Right cardiac atrium (tissue), 5 donors: ENCODE measurements at places on chromosomes 12 and 14. TPM values are rescaled to one million over a fixed set of nuclear protein-coding genes. Genes with fewer than 3 reads are reported as not detected.

- no peak for DNase-seq
These were observed 174.6 kb upstream of the DDHD1 start for GRCh38 chr14:53327716-53328115.

GRCh38 chr12:92921877-92922276, 7.2 kb downstream of the EEA1 start:
- DNase-seq, result no peak

- DNase-seq, result no peak
These were observed 26.0 kb upstream of the KRT78 start for GRCh38 chr12:52874573-52875435.

GRCh38 chr14:69619012-69619411, 7.6 kb downstream of the SUSD6 start:
- DNase-seq, result no peak

DNA sequence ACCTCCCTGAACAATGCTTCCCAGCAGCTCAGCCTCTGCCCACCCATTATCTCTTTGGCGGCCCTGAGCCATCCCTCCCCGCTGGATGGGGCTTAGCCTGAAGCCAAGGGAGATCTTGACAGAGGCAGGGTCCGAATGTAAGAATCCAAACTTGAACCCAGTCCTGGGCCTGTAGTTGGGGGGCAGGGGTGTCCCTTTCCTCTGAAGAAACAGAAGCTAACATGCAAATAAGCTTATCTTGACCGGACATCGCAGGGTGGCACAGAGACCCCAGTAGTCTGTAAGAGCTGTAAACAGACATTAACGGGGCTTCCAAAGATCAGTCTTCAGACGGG, 6.0 kb downstream of the DLK1 start:
- no peak for DNase-seq

- DNase-seq, result no peak
These were observed 100.3 kb downstream of the MYRFL start for GRCh38 chr12:69925291-69925690.

- DNase-seq, result no peak
These were observed 96.6 kb downstream of the RIMBP2 start for GRCh38 chr12:130619385-130620001.

DNA sequence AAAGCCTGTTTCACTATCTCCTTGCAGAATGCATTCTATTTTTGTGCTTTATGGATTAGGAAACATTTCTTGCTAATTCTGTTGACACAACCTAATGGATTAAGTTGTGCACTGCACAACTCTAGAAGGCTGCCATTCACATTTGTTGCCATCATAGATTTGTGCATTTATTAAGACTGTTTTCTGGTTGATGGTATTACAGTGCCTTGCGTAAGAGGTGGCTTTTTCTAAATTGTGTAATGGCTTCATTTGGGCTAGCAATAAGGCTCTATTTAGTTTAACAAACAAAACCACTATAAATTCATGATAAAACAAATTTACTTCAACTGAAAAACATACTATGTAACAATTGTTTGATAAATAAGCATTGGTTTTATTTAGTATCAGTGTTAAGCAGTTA, 175.9 kb downstream of the TRHDE start:
- no peak for DNase-seq

- DNase-seq, result peak; percentile 78
These were observed 16.6 kb upstream of the SLC38A2 start for GRCh38 chr12:46389031-46389616.

GRCh38 chr12:107818984-107819383, 44.5 kb downstream of the ASCL4 start:
- no peak for DNase-seq

DNA sequence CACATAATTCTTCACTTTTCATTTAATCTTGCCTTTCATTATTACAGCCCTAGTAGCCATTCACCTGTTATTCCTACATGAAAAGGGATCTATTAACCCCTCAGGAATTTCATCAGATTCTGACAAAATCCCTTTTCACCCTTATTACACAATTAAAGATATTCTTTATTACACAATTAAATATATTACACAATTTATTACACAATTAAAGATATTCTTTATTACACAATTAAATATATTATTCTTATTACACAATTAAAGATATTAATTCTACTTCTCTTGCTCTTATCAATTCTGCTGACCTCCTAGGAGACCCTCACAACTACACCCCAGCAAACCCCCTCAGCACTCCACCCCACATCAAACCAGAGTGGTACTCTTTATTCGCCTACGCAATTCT, 77.1 kb downstream of the SINHCAF start:
- DNase-seq, result no peak

DNA sequence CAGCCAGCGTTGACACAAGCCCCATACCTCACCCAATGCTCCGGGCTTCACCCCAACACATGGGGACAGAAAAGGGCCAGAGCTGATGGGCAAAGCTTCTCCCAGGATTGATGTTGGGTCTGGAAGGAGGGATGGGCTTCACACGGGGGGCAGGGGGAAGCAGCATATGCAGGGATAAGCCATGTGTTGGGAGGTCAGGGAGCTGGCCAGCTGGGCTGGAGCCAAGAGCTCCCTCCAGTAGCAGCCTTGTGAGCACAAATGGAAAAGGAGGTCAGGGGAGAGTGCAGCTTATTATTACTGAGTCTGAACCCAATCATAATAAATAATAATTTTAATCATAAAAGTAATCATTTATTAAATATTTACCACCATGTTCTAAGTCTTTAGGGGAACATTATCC, 9.3 kb downstream of the PLEKHD1 start:
- no peak for DNase-seq

DNA sequence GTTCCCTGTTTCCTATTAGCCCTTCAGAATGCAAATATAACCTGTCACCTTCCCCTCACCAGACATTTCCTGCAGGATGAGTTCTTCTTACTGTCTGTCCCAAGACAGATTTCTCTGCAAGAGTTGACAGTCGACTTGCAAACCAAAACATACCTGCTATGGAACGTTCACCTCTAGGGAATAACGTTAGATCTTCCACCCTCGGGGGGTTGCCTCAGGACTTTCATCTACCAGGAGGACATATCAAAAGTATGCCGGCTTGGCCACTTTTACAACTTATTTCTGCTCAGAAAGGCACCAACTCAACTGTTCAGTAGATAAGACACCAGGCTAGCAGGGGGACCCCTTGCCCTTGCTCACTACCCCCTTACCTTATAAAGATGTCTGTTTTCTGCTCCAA, 92.5 kb downstream of the DAAM1 start:
- DNase-seq, result no peak

DNA sequence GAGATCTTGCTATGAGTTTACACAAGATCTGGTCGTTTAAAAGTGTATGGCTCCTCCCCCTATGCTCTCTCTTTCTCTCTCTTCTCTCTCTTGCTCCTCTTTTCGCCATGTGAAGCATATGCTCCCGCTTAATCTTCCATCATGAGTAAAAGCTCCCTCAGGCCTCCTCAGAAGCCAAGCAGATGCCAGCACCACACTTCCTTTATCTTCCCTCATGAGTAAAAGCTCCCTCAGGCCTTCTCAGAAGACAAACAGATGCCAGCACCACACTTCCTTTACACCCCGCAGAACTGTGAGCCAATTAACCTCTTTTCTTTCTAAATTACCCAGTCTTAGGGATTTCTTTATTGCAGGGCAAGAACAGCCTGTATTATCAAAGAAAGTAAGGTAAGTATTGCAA, 152.4 kb downstream of the SEC23A start:
- DNase-seq, result no peak

DNA sequence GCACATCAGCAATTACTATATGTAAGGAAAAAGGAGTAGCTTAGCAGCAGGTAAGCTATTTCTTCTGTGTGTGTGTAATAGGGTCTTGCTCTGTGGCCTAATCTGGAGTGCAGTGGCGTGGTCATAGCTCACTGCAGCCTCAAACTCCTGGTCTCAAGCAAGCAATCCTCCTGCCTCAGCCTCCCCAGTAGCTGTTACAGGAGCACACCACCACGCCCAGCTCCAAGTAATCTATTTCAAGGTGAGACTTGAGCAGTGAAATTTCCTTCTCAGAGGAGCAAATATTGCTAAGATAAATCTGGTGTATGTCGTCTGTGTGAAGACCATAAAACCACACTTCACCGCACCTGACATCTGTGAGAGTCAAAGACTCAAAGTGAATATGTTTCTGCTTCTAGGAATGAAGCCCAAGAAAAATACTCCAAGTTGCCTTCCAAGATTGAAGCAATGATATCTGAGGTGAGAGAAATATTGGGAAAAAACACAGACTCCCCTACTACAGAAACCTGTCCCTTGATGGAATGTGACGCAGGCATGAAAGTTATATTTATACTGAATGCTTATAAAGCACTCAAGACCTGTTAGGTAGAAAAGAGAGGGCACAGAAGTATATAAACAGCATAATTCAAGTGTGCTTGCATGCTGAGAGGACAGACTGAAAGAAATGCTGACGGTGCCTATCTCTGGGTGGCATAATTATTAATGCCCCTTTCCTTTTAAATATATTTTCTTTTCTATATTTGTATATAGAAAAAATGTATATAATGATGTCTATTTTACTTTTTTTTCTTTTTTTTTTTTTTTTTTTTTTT, 2.5 kb upstream of the SELPLG start:
- no peak for DNase-seq

DNA sequence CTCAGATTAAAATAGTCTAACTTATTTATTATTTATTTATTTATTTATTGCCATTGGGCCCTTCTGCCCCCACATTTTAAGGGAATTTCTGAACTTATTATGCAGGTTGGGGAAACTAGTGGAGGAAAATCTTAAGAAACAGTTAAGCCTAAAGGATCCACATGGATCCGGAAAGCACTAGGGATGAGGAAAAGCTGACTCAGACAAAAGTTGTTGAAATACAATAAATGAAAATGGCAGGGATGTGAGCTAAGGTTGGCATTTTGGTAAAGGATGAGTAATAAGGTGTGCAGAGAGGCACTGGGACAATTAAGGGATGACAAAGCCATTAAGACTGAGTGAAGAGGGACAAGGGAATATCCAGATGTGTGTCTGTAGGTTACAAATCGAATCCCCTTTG, 20.7 kb upstream of the CSRP2 start:
- DNase-seq, result no peak

DNA sequence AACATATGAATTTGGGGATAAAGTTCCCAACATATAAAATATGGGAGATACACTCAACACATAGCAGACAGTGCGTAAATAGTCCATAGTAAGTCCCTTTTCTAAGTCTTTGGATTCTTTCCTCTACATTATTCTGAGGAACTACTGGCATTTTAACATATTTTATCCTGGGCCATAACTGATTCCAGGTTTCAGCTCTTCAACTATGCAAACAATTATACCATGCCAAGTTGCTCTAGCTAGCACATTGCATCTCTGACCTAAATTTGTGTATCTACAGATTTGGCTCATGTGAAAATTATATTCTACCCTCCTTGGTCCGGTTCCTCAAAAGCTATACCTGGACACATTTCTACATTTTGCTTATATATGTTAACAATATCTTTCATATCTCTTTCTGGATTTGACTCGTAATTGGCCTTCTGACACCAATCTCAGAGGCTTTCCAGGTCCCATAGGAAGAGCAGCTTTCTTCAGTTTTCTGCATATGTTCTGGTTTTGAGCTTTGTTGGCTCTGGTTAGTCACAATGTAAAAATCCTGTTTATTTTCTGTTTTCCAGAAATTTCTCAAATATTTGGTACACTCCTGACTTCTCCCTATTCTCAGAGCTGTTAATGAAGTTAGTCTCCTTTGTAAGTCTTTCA, 305.4 kb downstream of the BMP4 start:
- DNase-seq, result no peak

DNA sequence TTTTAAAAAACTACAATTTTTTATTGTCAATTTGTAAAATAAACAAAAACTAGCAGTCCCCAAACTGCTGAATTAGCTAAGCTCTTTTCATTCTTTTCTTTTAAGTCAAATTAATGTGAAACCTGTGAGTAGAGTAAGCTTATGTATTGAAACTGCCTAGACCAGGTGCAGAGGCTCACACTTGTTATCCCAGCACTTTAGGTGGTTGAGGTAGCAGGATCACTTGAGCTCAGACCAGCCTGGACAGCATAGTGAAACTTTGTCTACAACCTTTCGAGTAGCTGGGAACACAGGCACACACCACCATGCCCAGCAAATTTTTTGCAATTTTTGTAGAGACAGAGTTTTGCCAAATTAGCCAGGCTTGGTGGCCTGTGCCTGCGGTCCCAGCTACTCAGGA, 26.4 kb downstream of the SCFD1 start:
- no peak for DNase-seq

- DNase-seq, result no peak
These were observed 124.4 kb downstream of the ADCK1 start for GRCh38 chr14:77924141-77924948.

GRCh38 chr14:20805485-20805884, 2.8 kb upstream of the RNASE1 start:
- no peak for DNase-seq

- DNase-seq, result no peak
These were observed 741.6 kb downstream of the FSCB start for GRCh38 chr14:43765474-43765873.

DNA sequence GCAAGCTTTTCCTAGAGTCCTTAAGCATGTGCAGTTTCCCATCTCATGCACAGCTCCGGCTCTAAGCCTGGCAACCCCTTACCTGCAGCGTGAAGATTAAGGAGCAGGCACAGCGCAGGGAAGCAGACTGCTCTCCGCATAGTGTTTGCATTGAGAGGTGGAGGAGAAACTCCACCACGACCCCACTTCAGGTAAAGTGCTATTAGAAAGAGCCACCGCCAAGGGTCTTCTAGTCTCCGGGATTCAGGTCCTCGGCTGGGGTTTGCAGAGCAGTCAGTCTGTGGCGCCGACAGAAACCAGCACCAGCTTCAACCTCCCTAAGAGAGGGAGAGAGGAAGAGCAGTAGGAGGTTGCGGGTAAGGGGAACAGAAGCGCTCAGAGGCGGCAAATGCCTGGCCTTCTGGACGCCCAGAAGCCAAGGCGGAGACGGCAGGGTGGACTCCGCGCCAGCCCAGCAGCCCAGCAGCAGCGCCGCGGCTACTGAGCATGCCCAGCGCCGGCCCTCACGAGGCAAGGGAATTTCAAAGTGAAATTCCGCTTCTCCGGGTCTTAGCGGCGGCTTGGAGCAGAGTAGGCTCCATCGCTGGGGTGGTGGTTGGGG, at the start of gene PTPRR:
Gene PTPRR, minus strand, starts transcription at position 488 of the 601 bp plus-strand sequence. Its CDS starts 348 bp downstream, at position 140.
- DNase-seq, result no peak

Gene COQ5
- total RNA-seq, result 26.2 TPM

Gene SMIM41
- total RNA-seq, result 0.95 TPM

Gene SLC38A4
- total RNA-seq, result 0.59 TPM

Gene IL22
- total RNA-seq, result not detected

Gene KRT75
- not detected for total RNA-seq
